SJSA1 (cell line): ENCODE measurements at places on chromosomes 1 and 21.

DNA sequence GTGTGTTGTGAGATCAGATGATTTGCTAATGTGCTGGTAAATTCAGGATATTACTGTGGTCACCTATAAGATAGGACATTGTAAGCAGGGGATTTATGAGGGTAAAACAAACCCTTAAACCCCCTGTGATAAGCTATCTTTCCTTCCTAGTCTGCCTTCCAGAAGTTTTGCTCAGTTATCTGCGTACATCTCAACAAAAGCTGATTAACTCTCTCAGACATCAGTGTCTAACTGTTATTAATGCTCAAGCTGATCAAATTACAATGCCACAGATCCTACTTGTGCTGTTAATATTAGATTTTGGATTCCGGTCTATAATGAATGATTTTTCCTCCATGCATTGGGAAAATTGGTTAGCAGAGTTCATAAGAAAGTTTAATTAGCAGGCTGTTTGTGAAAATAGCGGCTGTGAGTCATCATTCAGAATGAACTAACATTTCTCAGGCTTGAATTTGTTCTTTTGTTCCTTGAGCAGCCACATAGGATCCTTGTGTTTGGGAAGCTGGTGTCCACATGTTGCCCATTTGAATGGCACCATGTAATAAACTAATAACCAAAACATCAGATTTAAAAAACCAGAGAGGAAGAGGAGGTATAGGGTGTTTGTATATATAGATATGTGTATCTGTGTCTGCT lies 48.7 kb downstream of the ELAVL4 start:
- DNase-seq: no peak

- no peak for DNase-seq
These were observed 78.0 kb upstream of the IPO9 start for GRCh38 chr1:201750934-201751333.

- DNase-seq: no peak
These were observed 62.7 kb upstream of the ATP1B1 start for GRCh38 chr1:169043823-169044222.

DNA sequence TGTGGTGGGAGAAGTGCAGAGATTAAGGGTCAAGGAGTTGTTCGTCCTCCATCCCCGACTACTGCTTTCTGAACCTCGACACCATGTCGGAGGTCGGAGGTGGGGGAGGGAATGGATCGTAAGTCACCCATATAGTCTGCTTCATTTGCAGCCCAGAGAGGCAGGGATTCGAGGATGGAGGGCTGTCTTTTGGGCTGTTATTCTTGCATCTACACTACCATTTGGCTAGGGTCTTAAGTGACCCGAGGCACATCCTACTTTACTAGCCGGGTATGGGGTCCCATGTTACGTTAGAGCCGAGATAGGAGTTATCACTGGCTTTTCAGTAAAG lies 578 bp downstream of the USP21 start:
- DNase-seq: no peak

- DNase-seq: no peak
These were observed 10.3 kb downstream of the GPR37L1 start for GRCh38 chr1:202133001-202133400.

- no peak for DNase-seq
These were observed 235.0 kb upstream of the JUN start for GRCh38 chr1:59018860-59019259.
